ENCODE measurements at places on chromosomes 4 and X.
A peak's percentile ranks its signal among the peaks of the same experiment; 100 is the strongest.

DNA sequence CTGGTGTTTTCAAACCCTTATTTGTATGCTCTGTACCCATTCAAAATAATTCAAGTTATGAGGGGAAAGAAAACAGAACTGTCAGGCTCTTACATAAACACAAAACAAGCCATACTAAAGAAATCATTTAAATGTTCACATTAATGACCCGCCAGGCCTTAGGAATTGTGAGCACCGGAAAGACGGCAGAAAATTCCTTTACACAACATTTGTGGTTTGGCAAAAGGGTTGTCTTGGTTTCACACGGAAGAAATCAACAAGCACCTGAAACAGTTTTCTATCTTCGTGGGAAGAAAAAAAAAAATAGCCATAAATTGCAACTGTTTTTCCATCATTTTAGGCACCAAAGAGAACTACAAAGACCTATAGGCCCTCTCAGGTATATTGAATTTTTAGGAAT, 188.5 kb upstream of the FTHL17 start:
- no peak for DNase-seq

GRCh38 chr4:5018603-5019002, 655 bp downstream of the CYTL1 start:
- no peak for DNase-seq

- peak; percentile 86 for DNase-seq
These were observed 350.9 kb downstream of the MID1IP1 start for GRCh38 chrX:39152106-39152649.

DNA sequence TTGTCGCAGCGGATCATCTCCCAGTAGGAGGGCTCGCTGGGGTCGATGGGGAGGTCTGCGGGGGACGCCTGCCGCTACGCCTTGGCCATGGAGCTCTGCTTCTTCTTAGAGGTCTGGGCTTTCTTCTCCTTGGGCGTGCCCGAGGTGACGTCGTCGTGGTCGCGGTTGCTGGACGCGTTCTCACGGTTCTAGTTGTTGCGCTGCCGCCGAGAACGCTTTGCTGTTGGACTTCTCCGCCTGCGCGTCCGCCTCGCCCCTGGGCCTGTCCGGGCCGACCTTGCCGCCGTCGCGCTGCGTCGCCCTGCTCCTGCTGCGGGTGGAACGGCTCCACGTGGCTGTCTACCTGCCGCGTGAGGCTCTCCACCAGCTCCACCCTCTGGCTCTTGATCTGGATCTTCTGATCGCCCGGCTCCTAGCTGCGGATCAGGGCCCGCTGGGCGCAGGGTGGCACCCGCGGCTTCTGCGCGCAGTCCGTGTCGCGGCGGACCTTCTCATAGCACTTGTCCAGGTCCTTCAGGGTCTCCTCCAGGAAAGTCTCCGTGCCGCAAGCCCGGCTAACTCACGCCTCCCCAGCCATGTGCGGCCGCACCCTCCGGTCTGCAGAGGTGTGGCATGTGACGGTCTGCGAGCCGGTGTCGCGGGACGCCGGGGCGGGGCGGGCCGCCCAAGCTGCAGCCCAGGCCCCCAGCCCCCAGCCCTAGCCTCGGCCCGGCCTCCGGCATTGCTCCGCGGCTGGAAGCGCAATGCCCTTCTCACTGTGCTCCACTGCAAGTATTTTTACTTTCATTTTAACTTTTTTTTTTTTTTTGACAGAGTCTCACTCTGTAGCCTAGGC, 40.5 kb upstream of the OGT start:
- DNase-seq, result no peak

DNA sequence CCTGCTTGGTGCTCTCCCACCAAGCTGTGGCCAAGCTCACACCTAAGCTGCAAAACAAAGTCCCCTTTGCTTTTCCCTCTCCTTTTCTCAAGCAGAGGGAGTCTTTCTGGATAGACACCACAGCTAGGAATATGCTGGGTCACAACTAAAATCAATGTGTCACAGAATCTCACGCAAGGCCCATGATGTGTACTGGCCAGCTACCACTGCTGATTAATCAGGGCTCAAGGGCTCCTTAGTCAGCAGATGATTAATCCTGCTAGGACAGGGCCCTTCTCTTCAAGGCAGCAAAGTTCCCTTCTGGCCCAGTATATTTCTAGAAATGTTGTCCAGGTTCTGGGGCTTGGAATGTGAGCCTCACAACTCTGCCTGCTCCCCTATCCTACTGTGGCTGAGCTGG, 32.0 kb upstream of the TENT5D start:
- no peak for DNase-seq

DNA sequence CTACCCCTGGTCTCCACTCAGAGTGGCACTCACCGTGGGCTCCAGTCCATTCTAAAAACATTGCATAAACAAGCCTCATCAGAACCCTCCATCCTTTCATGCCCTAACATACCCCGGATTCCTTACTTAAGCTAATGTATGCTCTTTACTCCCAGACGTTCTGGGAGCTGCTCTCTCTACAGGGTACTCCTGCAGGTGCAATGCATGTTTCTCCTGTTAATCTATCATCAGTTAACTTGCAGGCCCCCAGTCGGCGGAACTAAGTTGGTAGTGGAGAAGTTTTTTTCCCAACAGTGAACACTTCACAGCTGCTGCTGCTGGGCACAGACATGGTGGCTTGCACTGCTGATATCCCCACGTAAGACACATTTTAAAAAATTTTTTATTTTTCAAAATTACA, 161.6 kb upstream of the FAT1 start:
- DNase-seq, result no peak

- no peak for DNase-seq
These were observed 98.8 kb downstream of the KLHL4 start for GRCh38 chrX:87616371-87616770.

GRCh38 chr4:129883996-129884395, 788.0 kb downstream of the C4orf33 start:
- no peak for DNase-seq

DNA sequence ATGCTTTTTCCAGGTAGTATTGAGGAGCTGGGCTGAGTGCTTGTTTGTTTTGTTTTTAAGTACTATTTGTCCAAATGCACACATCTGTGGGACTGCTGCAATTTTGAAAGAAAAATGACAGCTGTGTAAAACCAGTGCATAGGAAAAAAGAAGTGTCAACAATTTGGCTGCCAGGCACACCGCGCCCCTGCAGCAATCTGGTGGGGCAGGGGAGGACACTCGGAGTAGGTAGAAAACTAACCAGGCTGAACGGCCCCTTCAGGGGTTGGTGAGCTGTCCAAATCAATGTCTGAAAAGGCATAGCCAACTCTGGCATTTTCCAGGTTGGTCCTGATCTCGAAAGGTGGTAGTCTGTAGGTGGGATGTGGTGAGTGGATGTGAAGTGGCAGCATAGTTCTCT, 1.1 kb downstream of the LDOC1 start:
- DNase-seq, result no peak

- DNase-seq, result no peak
These were observed 30.4 kb upstream of the PAGE1 start for GRCh38 chrX:49725923-49726904.

DNA sequence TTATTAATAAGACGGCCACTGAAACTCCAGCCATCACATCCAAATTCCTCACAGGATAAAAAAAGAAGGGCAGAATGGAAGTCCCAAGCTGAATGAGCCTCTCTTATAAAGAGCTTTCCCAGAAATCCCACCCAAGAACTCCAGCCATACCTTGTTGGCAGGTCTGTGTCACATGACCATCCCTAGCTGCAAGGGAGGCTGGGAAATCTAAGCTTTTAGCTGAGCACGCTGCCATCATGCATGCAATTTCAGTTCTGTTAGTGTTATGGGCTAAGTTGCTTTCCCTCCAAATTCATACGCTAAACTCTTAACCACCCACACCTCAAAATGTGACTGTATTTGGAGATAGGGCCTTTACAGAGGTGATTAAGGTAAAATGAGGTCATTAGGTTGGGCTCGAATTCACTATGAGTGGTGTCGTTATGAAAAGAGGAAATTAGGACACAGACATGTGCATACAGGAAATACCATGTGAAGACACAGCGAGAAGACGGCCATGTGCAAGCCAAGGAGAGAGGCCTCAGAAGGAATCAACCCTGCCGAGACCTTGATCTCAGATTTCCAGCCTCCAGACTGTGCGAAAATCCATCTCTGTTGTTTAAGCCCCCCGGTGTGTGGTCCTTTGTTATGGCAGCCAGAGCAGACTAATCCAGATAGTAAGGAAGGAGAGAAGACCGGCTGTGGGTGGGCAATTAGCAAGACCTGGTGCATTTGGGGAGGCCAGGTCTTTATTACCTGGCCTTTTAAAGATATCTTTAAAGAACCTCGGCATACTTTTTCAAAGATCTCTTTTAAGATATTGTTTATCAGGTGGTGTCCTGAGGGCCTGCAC, 317.6 kb downstream of the BCOR start:
- DNase-seq, result no peak

- no peak for DNase-seq
These were observed 24.5 kb downstream of the RUFY3 start for GRCh38 chr4:70746179-70746839.

DNA sequence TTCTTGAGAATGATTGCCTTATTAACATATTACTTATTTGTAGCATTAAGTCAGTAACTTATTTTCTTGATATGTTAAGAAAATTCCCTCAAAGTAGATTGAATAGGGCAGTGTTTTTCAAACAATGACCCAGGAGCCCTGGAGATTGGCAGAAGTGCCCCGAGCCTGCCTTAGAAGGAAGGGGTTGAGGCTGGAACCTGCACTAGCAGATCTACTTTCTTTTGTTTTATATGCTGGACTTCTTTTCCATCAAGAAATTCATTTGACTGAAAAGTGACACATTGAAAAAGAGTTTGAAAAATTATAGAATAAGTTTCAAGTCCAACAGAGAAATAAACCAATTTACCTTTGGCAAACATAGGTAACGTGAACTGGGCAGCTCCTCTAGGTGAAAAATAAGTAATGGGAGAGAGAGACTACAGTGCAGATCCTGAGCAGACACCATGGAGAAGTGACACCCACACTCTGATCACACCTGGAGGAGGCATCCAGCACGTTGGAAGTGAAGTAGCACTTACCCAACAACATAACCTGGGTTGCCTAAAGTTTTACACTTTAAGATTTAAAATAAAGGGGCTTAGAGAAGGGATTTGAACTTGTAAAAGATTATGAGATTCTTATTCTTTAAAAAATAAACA, 18.6 kb downstream of the ARSJ start:
- no peak for DNase-seq

DNA sequence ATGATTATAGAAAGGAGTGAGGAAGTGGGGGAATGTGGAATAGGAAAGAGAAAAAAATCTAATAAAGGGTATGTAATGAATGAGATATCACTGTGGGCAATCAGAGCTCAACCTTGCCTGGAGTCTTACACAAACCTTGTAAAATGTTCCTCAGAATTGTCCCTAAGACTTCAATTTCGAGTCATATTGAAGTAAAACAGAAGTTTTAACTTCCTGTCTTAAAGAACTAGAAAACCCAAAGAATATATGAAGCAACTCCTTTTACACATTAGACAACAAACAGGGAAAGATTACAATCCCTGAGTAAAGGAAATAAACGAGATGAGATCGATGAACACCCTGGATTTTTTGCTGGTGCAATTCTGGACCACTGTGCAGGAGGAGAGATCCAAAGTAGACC, 18.0 kb downstream of the CXCL2 start:
- no peak for DNase-seq

- no peak for DNase-seq
These were observed 448 bp upstream of the SCFD2 start for GRCh38 chr4:53366301-53366716.

GRCh38 chr4:147863111-147863747, 131.3 kb downstream of the ARHGAP10 start:
- DNase-seq, result no peak

GRCh38 chr4:160217352-160217751, 1114.5 kb downstream of the RAPGEF2 start:
- DNase-seq, result no peak

DNA sequence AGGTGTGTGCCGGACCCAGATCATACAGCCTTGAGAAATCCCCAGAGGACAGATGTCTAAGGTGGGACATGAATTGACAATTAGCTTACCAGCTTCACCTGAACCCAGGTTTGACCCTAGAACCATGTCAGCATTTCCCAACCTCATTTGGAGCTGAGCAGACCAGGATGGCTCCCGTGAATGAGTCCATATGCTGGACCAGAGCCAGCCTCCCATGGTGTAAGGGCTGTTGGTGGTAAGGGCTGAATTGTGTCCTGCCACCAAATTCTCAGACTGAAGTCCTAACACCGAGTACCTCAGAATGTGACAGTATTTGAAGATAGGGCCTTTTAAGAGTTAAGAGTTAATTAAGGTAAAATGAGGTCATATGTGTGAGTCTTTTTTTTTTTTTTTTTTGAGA, 88.3 kb downstream of the SLC34A2 start:
- no peak for DNase-seq

GRCh38 chrX:111098874-111099273, 2.9 kb downstream of the PAK3 start:
- DNase-seq, result no peak

DNA sequence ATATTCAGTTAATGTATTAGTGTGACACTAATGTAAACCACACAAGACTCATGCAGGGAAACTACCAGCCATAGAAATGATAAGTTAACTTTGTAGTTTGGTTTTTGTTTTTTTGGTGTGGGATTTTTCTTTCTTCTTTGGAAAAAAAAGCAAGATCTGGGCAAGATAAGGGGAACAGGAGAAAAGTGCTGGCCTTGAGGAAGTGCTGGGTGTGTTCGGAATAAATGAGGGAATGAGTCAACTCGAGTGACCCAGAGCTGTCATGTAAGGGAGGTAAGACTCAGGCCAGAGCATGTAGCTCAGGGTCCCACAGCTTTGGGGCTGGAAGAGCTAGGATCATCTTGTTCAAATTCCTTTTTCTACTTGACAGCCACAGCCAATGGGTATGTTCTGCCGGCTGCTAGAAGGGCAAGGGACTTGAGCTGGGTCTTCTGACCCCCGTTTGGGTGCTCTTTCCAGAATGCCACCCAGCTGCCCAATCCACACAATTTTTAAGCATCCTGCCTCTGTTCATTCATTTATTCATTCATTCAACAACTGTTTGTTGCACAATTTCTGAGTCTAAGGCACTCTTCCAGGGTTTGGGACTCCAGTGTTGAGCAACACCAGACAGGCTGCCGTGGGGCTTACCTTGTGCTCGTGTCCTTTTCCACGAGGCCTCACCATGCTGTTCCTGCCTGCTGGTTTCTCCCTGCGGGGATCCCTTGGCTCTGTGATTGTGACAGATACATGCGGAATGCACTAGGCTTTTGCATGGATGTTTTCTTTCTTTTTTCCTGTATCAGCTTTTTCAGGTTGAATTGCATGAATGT, 54.5 kb downstream of the CLDN34 start:
- DNase-seq, result no peak

GRCh38 chr4:74258963-74259362, 49.3 kb upstream of the EPGN start:
- no peak for DNase-seq

DNA sequence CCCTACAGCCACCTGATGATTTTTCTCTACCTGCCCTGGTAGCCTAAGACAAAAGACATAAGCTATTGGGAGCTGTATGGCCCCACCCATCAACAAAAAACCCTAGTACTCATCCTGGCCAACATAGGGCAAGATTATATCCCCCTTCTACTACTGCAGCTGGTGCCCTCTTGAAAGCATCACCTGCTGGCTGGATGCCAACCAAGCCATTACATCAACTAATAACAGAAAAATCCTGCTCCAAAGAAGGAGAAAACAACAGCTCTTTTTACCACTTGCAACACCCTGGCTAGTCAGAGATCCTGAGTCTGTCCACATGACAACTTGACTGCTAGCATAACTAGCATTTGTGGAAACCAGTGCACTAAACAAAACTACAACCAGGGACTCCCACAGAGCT, 43.6 kb upstream of the UPRT start:
- no peak for DNase-seq

- DNase-seq, result no peak
These were observed 66.5 kb downstream of the DMP1 start for GRCh38 chr4:87716371-87717265.
